ENCODE measurements at places on chromosomes 13 and 19.

DNA sequence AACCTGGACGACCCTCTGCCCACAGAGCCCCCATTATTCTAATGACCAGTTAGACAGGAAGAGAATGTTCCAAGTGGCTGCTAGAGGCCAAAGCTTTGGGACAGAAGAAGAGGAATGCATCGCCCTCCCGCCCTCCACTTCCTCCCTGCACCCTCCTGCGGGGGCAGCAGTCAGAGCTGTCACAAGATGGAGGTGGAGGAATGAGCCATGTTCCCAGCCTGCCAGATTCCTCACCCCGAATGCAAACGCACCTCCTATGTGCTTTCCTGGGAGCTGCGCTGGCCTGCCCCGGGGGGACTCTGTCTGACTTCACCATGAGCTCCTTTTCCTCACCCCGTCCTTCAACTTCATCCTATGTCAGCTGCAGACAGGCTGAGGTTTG lies 1.7 kb downstream of the YJEFN3 start:
- no peak for DNase-seq

DNA sequence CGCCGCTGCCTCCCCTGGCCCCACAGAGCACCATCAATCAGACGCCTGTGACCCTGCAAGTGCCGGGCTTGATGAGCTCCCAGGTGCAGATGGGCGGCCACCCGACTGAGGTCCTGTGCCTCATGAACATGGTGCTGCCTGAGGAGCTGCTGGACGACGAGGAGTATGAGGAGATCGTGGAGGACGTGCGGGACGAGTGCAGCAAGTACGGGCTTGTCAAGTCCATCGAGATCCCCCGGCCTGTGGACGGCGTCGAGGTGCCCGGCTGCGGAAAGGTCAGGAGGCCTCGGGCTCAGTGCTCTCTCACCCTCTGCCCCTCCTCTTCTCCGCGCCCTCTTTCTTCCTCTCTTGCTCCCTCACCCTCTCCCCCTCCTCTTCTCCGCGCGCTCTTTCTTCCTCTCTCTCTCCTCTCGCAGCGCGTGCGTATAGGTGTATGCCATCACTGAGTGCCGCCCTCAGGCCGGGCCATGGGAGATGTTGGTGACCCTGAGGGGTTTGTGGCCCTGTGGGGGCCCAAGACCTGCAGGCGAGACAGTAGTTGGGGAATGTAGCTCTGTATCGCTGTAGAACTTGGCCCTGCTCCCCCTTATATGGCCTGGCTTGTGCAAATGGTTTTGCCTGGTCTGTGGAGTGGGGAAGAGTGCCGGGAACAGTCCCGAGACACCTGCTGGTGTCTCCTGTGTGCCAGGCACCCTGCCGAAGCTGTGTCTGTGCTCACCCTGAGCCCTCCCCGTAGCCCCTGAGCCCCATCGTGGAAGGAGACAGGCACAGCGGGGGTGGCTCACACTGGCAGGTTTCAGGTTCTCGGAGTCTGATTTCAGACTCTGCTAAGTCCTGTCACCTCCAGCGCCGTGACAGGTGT lies 5.4 kb upstream of the EPN1 start:
- DNase-seq, result no peak

- DNase-seq, result no peak
Observed at GRCh38 chr13:44206434-44206833, 167.2 kb upstream of the SERP2 start.

DNA sequence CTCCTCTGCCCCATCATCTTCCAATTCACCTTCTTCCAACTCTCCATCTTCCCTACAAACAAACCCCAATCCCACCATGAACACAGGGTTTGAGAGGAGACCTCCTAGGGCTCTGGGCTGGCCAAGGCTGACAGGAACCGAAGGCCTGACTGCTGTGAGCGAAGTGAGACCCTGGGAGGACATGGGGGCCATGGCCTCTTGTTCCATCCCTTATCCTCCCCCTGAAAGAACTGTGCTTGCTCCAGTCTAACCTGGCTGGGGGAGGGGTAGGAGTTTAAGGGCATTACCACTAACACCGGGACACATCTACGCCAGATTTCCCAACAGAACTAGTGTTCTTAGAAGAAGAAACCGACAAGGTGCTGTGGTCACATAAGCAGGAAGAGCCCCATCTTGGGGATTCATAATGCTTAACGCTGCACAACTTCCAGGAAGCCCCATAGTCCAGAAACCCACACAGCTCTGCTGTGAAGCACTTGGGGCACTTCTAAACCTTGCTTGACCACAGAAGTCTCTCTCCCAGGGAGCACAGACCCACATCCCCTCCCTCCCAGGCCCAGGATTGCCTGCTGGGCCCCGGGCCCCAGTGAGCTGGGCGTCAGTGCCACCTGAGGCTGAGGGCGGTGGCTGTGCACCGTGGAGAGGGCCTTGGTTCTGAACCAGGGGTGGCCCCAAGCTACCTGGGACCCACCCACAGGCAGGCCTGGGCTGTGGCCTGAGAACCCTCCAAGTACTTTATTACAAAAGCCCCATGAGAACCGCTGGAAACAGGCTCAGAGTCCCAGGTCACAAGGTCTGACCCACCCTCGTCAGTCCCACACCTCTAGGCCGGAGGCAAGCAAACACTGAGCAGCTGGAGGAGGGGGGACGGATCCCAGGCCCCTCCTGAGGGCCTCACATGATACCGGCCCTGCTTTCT lies 18.8 kb downstream of the ZC3H4 start:
- no peak for DNase-seq

DNA sequence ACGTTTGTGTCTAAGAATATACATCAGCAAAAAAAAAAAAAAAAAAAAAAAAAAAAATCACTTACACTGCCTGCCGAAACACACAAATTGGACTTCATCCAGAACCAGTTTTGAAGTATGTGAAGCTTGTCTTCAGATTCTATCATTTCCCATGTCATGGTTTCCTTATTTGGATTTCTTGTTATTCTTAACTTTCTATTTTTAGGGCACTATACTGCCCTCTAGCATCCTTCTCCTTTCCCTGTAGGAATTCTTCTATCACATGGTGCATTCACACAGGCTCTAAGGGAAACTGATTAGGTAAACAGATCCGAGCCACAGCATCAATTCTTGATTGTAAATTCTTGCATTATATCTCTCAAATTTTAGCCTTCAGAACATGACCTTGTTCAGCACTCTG lies 1507.5 kb downstream of the OLFM4 start:
- no peak for DNase-seq

GRCh38 chr13:26062853-26063444 lies 11.1 kb upstream of the SHISA2 start:
- no peak for DNase-seq

Data from T-helper 17 cell (primary cell).